ENCODE measurements at places on chromosomes 5 and 9. TPM values are rescaled to one million over a fixed set of nuclear protein-coding genes. Genes with fewer than 3 reads are reported as not detected.

DNA sequence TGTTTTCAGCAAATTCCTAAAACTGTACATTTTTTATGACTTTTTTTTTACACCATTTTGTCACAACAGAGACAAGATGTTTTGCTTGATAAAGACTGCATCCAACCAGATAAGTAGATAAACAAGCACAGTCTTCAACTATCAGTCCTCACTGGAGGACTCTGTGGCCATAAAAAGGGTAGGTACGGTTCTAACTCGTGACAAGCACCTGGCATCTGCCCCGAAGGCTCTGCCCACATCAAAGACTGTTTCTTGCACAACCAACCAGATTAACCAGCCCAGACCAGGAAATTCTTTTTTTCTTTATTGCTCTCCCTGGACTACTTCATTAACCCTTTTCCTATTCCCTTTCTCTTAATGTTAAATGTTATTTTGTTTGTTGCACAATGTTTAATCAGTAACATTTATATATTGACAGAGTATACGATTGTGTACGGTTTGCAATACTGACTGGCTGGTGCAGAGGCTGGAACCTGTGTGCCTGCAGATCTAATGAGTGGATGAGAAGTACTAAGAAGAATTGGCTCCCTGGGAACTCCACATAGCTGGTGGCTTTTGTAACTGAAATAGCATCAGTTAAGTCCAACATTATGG is 74.1 kb downstream of the SERINC5 start:
- DNase-seq = no peak

- DNase-seq = no peak
Observed at GRCh38 chr5:157845914-157846598, 12.9 kb downstream of the CLINT1 start.

GRCh38 chr5:133412661-133413060 is 199.7 kb downstream of the FSTL4 start:
- DNase-seq = no peak

- no peak for DNase-seq
Observed at GRCh38 chr5:2888520-2889060, 137.1 kb upstream of the IRX2 start.

GRCh38 chr5:50699737-50700136 is 33.3 kb downstream of the PARP8 start:
- DNase-seq = no peak

The PCDHA8 gene
- total RNA-seq = not detected

All from tongue (tissue), 3 donors.